HCT116 (cell line): ENCODE measurements at places on chromosomes 2 and 18. TPM values are rescaled to one million over a fixed set of nuclear protein-coding genes. Genes with fewer than 3 reads are reported as not detected.

- DNase-seq = no peak
Observed at GRCh38 chr2:210862283-210863065, 306.1 kb downstream of the CPS1 start.

DNA sequence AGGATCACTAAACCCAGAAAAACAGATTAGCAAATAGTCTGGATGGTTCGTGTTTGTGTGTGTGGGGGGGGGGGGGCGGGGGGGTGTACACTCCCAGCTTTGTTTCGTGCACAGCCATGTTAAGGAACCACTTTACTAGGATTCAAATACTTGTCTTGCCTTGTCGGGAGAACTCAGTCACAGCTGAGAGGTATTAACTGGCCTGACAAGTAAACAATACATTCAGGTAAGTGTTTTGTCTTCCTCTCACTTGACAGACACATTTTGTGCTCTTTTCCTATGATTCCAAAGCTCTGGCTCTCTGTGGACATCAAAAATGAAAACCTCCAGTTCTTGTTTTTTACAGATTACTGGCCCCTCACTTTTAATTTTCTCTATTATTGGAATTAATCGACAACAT is 173.5 kb downstream of the LRP1B start:
- no peak for DNase-seq

- no peak for DNase-seq
Observed at GRCh38 chr2:179987916-179988315, 19.2 kb downstream of the CWC22 start.

DNA sequence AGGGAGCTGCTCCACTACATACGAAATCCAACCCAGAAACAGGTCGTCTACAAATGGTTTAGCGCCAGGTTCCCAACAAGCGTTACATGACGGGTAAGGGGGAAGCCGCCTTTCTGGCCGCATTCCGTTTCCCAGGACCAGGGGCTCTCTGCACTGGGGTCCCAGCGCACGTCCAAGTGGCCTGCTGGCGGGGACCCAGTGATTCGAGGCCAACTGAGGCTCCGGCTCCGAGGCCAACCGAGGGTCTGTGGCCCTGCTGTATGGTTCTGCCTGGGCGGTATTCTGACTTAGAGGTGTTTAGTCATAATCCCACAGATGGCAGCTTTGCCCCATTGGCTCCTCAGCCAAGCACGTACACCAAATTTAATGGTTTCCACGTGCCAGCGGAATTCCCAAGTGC is 127.2 kb downstream of the PKP4 start:
- DNase-seq = no peak

GRCh38 chr2:18154259-18154658 is 275.8 kb downstream of the KCNS3 start:
- DNase-seq = no peak

DNA sequence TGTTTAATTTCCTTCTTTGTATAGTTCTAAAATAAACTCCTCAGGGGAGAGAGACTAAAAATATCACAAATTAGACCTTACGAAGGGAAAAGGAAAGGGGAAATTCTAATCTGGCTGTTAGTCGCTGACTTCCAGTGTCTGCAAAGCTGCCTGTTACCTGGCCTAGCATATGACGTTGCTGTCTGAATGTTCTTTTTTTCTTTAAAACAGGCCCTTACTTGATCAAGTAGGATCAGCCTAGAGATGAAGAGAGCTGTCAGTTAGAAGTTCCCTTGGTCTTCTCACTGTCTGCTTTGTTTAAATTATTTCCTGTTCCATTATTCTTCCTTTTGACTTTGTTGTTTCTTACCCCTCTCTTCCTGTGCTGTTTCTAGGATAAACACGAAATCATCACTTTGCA is 11.2 kb downstream of the NCK2 start:
- no peak for DNase-seq

DNA sequence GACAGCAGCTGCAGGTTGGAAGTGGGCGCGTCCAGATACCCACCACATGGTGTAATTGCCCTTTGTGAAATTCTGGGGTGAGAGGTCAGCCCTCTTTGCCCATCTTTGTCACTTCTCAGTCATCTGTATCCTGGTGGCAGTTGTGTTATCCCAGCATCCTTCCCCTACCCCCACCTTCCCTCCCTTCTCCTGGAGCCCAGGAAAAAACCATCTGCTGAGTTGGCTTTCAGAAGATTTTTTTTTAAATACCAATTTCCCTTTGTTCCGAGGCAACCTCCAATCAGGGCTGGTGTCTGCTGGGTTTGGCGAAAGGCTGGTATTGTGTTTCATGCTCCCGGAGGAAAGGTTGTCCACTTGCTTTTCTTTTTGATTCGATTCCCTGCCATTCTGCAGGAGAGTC is 35.2 kb downstream of the SETBP1 start:
- DNase-seq = no peak

DNA sequence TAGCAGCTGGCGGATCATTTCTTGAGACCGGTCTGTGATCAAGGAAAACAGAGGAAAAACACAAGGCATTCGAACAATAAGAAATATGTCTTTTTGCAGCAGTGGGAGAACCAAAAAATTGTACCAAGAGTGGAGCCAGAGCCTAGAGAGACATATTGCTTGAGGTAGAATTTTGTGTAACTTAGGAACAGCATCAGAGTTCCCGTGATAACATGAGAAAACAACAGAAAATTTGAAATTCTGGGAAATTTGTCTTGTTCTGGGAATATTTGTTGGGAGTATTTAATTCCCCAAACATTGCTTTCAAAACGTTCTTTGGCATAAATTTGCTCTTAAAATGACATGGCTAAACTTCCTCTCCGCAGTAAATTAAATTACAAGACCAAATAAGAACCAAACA is 267.5 kb downstream of the GPD2 start:
- DNase-seq = no peak

- DNase-seq = no peak
Observed at GRCh38 chr2:42984617-42985016, 192.2 kb upstream of the HAAO start.

DNA sequence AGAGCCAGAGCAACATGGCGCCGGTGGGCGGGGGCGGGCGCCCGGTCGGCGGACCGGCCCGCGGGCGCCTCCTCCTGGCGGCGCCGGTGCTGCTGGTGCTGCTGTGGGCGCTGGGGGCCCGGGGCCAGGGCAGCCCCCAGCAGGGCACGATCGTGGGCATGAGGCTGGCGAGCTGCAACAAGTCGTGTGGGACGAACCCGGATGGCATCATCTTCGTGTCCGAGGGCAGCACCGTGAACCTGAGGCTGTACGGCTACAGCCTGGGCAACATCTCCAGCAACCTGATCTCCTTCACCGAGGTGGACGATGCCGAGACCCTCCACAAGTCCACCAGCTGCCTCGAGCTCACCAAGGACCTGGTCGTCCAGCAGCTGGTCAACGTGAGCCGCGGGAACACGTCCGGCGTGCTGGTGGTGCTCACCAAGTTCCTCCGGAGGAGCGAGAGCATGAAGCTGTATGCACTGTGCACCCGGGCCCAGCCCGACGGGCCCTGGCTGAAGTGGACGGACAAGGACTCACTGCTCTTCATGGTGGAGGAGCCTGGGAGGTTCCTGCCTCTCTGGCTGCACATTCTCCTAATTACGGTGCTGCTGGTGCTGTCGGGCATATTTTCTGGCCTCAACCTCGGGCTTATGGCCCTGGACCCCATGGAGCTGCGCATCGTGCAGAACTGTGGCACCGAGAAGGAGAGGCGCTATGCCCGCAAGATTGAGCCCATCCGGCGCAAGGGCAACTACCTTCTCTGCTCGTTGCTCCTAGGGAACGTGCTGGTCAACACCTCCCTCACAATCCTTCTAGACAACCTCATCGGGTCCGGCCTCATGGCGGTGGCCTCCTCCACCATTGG is 507 bp downstream of the CNNM4 start:
- DNase-seq = no peak

- DNase-seq = no peak
Observed at GRCh38 chr2:20164061-20164733, 60.7 kb downstream of the SDC1 start.

GRCh38 chr18:58231930-58232329 is 187.9 kb downstream of the NEDD4L start:
- DNase-seq = no peak

DNA sequence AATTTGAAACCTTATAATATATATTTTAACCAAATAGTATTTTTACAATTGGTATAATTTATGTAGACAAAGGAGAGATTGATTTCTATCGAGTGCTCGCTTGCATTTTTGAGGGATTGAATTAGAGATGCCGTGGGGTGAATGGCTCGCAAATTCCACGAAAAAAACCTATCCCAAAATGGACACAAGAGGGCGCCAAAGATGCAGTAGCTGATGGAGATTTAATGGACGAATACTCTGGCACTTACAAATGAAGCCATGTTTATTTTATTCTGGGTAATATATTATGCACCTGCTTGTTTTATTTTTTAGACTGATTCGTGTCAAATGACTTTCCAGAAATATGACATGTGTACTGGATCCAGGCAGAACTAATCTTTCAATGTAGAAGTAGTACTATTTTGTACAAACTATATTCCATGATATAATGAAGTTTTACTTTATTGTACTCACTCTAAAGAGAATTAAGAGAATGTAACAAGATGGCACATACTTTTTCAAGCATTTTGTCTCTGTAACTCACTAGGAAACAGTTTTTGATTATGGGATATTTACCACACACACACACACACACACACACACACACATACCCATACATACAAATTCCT is 505.4 kb downstream of the PLCL1 start:
- DNase-seq = peak; percentile 37

GRCh38 chr2:197795277-197795676 is 9.1 kb upstream of the PLCL1 start:
- no peak for DNase-seq

- no peak for DNase-seq
Observed at GRCh38 chr2:175576875-175577274, 395.4 kb upstream of the ATP5MC3 start.

- no peak for DNase-seq
Observed at GRCh38 chr18:58843688-58844035, 21.0 kb upstream of the ZNF532 start.

DNA sequence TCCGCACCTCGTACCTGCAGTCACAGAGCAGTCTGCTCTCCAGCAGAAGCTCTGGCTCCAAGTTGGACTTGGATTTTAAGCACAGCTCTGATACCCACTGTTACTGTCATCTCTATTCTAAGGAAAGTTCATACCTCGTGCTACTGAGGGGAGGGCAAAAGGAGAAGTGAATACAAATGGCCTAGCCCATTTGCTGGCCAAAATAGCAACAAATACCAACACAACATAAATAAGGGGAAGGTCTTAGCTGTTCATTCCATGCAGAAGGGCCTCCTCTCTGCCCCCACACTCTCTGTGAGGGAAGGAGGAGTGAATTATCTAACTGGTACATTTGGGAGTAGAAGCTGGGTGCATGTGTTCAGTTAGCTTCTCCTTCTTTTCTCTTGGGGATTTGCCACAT is 739.4 kb upstream of the RAB6C start:
- DNase-seq = no peak

DNA sequence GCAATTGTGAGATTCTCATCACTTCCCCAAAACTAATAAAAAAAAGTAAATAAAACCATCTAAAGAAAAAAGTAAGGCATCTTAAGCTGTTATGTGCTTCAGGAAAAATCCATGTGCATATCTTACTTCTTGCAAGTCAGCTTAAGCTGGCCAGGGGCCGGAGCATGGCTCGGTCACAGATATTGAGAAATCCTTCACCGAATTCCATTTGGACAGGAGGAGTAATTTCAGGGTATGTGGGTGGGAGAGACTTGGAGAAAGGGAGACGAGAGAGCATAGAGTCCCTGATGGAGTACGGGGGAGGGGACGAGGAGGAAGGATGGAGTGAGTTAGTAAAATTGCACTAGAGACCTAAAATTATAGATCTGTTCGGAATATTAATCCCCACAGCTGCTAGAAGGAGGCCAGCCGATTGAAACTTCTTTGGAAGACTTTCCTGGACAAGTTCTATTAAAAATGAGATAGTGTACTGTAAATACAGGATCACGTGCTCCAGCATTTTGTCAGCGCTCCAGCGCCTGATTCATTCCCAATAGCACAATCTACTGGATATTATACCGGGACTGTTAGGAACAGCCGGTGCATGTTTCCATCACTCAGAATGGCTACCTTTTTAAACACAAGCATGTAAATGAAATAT is 438.5 kb downstream of the ZNF516 start:
- no peak for DNase-seq

GRCh38 chr2:60148716-60149115 is 404.7 kb downstream of the BCL11A start:
- DNase-seq = no peak

DNA sequence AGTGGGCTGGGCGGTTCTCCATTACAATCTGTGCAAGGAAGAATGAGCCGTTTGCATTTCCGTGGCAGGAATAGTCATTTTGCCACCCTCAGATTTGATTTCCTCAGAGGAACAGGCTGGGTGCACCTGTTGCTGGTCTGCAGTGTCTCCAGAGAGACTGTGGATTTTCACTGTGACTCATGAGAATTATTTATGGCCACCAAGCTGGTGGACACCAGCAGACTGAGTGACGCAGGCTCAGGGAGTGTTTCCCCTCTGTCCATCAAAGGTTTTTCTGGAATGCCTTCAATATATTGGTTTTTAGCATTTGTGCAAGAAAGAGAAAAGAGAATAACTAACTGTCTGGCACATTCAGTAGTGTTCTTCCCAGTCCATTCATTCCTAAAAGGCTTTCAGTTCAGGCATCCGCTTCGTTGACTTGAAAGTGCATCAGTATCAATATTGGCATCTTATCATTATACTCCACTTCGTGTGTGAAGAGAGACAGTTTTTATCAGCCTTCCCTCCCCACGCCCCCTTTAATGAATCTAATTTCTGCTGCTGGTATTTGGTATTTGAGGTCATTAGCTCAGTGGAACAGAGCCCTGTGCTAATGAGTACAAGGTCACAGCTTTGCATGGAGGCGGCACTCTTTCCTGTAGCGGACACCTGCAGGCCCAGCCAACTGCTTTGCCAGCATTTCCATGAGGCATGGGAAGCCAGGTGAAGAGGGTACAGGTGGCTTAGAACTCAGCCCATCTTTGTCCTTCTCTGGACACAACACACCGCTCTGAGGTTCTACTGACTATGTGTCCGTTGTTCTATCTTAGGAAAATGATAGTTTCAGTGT is 39.9 kb downstream of the PRKCE start:
- DNase-seq = no peak

DNA sequence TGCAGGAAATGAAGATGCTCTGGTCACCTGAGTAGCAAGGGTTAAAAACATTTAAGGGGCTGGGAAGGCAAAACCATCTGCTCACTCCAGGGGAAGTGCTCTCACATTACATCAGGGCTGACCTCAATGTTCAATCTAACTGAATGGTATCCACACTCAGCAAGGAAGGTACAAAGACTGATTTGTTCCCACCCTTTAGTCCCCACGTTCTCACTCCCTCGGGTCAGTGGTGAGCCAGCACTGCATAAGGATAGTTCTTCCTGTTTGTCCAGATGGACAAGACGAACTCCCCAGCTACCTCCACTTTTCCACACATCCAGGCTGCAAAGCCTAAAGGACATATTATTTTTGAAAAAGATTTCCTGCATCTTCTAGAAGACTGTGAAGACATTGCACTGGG is 126.6 kb upstream of the SLC14A2 start:
- DNase-seq = no peak

GRCh38 chr2:148184976-148185375 is 164.1 kb downstream of the MBD5 start:
- no peak for DNase-seq

Gene CCDC68
- total RNA-seq = 6.6 TPM

Gene UGT1A1
- not detected for total RNA-seq

Gene CDH19
- not detected for total RNA-seq

Gene ASPRV1
- 1.1 TPM for total RNA-seq

Gene GPR35
- 4.2 TPM for total RNA-seq

Gene ACMSD
- not detected for total RNA-seq

Gene ZC3H8
- total RNA-seq = 13.4 TPM

Gene TPO
- total RNA-seq = not detected
